Cardiac ventricle fibroblast (primary cell): ENCODE measurements at places on chromosomes 16 and 17. TPM values are rescaled to one million over a fixed set of nuclear protein-coding genes. Genes with fewer than 3 reads are reported as not detected.

The GPR139 gene
- not detected in 2 replicates for total RNA-seq

The MRPL58 gene
- 36.5 and 42.3 TPM in 2 replicates for total RNA-seq

The CCL11 gene
- 1.8 and 2.2 TPM in 2 replicates for total RNA-seq

The KRTAP9-4 gene
- total RNA-seq, result not detected in 2 replicates

The NPIPB2 gene
- total RNA-seq, result 1.1 and 7.0 TPM in 2 replicates

The ZNF213 gene
- 7.8 and 11.2 TPM in 2 replicates for total RNA-seq

The FBXO39 gene
- 0.31 and 0.39 TPM in 2 replicates for total RNA-seq

The WNT3 gene
- 0.05 and 0.56 TPM in 2 replicates for total RNA-seq

The MAP3K3 gene
- total RNA-seq, result 17.0 and 25.6 TPM in 2 replicates

The PRR35 gene
- total RNA-seq, result not detected in 2 replicates

The COA3 gene
- total RNA-seq, result 46.9 and 82.1 TPM in 2 replicates

The COPZ2 gene
- 50.2 and 55.9 TPM in 2 replicates for total RNA-seq

The OTOA gene
- 0.64 TPM in 1 of 2 replicates, not detected in the other for total RNA-seq
